Activated CD4-positive, alpha-beta T cell treated with anti-CD3 and anti-CD28 coated beads for 24 hours (primary cell): ENCODE measurements at places on chromosomes 12 and 14.

GRCh38 chr14:104156142-104156541 lies 17.8 kb downstream of the KIF26A start:
- no peak for DNase-seq

- no peak for DNase-seq
Observed at GRCh38 chr14:77126461-77126990, 15.1 kb downstream of the ZDHHC22 start.

- DNase-seq, result no peak
Observed at GRCh38 chr14:96086032-96086431, 46.9 kb downstream of the C14orf132 start.

GRCh38 chr14:81275305-81276072 lies 54.7 kb upstream of the GTF2A1 start:
- no peak for DNase-seq

DNA sequence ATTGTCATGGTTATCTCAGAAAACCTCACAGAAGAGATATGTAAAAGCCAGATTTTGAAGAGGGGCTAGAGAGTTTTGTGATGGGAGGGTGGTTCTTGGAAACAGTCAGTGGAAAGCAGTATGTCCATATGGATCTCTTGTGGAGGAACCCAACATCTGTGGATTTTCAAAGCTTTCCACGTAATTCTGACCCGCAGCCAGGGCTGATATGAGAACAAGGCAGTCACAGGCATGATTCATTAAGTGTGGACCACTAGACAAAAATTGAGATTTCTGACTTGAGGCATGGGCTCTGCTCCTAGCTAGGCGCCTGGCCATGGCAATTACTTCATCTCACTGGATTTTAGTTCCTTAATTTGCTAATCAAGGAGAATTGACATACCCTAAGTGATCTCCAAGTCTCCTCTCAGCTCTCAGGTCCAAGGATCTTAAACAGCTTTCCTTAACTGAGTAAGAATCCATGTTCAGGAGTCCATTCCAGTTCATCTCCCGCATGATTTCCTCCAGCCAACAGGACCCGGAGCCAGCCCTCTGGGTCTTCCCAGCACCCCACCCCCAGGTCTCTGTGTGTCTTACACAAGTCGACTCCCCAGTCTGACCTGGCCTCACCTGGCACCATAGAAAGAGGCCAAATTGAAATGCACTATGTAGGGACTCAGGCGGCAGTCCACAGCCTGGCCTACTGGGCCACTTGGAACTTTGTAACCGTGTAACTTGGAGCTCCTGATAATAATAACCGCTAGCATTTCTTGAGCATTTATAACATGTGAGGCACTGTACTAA lies 176.3 kb upstream of the PARP11 start:
- DNase-seq, result no peak

DNA sequence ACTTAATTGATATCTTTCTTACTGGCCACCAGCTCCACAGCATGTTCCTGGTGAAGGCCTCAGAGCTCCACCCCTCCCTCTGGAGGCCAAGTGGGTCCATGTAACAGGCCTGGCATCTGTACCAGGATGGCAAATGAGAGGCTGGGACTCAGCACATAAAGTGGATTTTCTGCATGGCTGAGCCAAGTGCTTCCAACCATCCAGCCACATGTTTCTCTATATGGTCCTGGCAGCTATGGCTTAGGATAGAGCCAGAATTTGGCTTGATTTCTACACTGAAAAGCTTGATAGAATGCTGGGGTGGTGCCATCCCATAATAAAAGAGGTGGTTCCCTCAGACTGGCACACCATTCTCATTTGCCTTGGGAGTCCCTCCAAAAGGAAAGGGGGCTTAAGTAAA lies 94.1 kb downstream of the PAX9 start:
- no peak for DNase-seq

- no peak for DNase-seq
Observed at GRCh38 chr14:34937442-34937841, 45.4 kb upstream of the SRP54 start.

- no peak for DNase-seq
Observed at GRCh38 chr12:24948420-24948756, 513 bp downstream of the BCAT1 start.

DNA sequence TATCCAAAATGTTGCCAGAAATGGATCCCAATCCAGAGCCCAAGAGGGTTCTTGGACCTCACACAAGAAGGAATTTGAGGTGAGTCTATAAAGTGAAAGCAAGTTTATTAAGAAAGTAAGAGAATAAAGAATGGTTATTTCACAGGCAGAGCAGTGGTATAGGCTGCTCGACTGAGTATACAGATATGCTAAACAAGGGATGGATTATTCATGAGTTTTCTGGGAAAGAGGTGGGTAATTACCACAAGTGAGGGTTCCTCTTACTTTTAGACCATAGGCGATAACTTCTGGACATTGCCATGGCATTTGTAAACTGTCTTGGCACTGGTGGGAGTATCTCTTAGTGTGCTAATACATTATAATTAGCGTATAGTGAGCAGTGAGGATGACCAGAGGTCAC lies 73.6 kb downstream of the ETNK1 start:
- no peak for DNase-seq

GRCh38 chr12:10191865-10192264 lies 13.0 kb downstream of the TMEM52B start:
- no peak for DNase-seq

DNA sequence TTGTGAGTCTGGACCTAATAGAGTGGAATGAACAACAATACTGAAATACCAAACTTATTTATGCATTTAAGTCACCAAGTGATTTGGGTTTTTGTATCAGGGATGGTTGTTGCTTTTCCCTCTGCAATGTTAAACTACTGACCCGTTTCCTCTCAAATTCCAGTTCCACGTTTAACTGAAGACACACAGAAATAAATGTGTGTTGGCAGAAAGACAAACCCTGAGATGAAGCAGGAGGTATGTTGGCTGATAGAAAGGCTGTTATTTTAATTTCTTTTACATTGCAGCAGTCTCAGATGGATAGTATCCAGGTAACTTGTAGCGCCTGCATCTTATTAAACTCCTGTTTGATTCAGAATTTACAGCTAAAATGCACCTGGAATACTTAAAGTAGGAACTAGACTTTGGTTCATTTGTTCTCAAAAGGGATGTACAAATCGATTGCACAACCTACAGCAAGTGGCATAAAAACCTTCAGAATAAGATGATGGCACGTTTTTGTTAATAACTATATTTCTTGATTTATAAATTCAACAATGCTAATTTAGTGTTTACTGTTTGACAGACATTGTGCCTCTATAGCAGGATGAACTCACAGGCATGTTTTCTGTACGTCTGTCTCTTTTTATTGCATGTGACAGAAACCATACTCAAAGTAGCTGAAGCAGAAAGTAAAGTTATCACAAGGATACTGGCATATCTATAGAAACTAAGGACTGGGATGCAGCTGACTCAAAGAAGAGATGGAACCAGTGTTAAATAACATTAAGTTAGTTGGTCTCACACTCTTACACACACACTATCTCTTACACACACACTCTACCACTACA lies 405.7 kb downstream of the ZFP36L1 start:
- no peak for DNase-seq

DNA sequence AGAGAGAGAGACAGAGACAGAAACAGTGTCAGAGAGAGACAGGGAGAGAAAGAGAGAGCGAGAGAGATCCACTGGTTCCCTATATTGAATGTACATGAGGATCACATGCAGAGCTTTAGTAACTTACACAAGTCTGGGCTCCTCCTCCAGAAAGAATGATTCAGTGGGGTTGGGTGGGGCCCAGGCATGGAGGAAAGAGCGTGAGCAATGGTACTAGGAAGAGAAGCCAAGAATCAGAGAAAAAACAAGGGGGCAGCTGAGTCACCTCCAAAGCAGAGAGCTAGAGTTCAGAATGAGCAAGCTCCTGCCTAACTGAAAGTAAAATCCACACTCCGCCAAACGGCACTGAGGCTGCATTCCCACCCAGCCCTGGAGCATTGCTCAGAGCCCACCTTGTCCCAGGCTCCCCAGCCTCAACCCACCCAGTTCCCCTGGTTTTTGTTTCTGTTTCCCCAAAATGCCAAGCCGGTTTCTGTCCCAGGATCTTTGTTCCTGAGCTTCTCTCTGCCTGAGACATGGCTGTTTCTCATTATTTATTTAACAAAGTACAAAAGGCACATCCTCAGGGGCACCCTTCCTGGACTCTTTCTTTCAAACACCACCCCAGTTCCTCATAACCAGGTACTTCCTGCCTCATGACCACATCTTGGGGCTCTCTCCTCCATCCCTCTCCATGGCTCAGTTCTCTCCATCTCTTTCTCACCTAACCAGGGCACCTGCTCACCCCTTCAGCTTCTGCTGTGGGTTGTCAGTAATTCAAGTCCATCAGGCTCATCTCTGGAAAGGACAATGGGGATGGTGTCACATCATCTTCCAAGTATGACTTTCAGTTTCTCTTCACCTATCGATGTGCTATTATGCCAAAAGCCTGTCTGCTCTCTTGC lies 670.3 kb upstream of the TBX3 start:
- DNase-seq, result no peak

GRCh38 chr12:9034095-9034494 lies 44.7 kb downstream of the KLRG1 start:
- DNase-seq, result no peak
